H9 (cell line): ENCODE measurements at places on chromosomes 11 and 22. TPM values are rescaled to one million over a fixed set of nuclear protein-coding genes. Genes with fewer than 3 reads are reported as not detected.

Gene CCDC86
- total RNA-seq = 82.3 and 84.3 TPM in 2 replicates

Gene B3GAT3
- total RNA-seq = 30.6 and 30.8 TPM in 2 replicates

Gene NNMT
- not detected in 2 replicates for total RNA-seq

Gene ASCC2
- 46.5 and 48.2 TPM in 2 replicates for total RNA-seq

Gene ARHGEF17
- total RNA-seq = 6.2 and 7.4 TPM in 2 replicates

Gene RAPSN
- 0.48 TPM in 1 of 2 replicates, not detected in the other for total RNA-seq

Gene RPS19BP1
- 65.0 and 72.2 TPM in 2 replicates for total RNA-seq

Gene APOA1
- total RNA-seq = 0.68 and 0.79 TPM in 2 replicates

Gene HSCB
- total RNA-seq = 20.8 and 21.2 TPM in 2 replicates

Gene DNAJB13
- not detected in 2 replicates for total RNA-seq

Gene KIRREL3
- 0.09 and 0.17 TPM in 2 replicates for total RNA-seq

Gene OR8A1
- total RNA-seq = not detected in 2 replicates

Gene CCDC73
- 0.04 TPM in 1 of 2 replicates, not detected in the other for total RNA-seq

Gene C11orf21
- total RNA-seq = not detected in 2 replicates

Gene FBLN1
- total RNA-seq = 137 and 140 TPM in 2 replicates

Gene LYVE1
- total RNA-seq = not detected in 2 replicates

Gene TMPRSS6
- total RNA-seq = not detected in 2 replicates

Gene MUC5B
- 0.02 TPM in 1 of 2 replicates, not detected in the other for total RNA-seq

Gene GAL3ST3
- 17.2 and 19.8 TPM in 2 replicates for total RNA-seq

Gene MRGPRX4
- not detected in 2 replicates for total RNA-seq

Gene MS4A15
- 0.11 TPM in 1 of 2 replicates, not detected in the other for total RNA-seq

Gene MS4A14
- total RNA-seq = not detected in 2 replicates

Gene ZC3H12C
- 4.4 and 4.8 TPM in 2 replicates for total RNA-seq

Gene SMIM35
- not detected in 2 replicates for total RNA-seq

Gene NAALADL1
- 1.0 and 1.2 TPM in 2 replicates for total RNA-seq

Gene RFPL1
- not detected in 2 replicates for total RNA-seq

Gene DMC1
- 6.1 and 6.8 TPM in 2 replicates for total RNA-seq

Gene CD151
- 138 and 142 TPM in 2 replicates for total RNA-seq

Gene POU2AF3
- total RNA-seq = 0.52 and 0.64 TPM in 2 replicates

Gene SYCE3
- total RNA-seq = 0.85 and 0.97 TPM in 2 replicates

Gene ASRGL1
- total RNA-seq = 30.9 and 31.1 TPM in 2 replicates

Gene DKK3
- 16.2 and 17.1 TPM in 2 replicates for total RNA-seq

Gene GRIK4
- total RNA-seq = 2.2 and 2.3 TPM in 2 replicates

Gene CRYAB
- total RNA-seq = 1.1 TPM in 1 of 2 replicates, not detected in the other
